ENCODE measurements at places on chromosomes 11 and 22. TPM values are rescaled to one million over a fixed set of nuclear protein-coding genes. Genes with fewer than 3 reads are reported as not detected.
A peak's percentile ranks its signal among the peaks of the same experiment; 100 is the strongest.

The CRYBB2 gene
- total RNA-seq: 0.08 TPM

The FXYD6 gene
- total RNA-seq: 6.5 TPM

The OR5B21 gene
- total RNA-seq: not detected

GRCh38 chr11:66322732-66323427, 6.0 kb upstream of the CD248 start:
- H3K36me3 ChIP-seq: no peaks in the 10 kb centered on the region
- H3K4me3 ChIP-seq: no peak overlapping the region
- H3K4me1 ChIP-seq: peaks cover 14% of the 10 kb centered on the region

DNA sequence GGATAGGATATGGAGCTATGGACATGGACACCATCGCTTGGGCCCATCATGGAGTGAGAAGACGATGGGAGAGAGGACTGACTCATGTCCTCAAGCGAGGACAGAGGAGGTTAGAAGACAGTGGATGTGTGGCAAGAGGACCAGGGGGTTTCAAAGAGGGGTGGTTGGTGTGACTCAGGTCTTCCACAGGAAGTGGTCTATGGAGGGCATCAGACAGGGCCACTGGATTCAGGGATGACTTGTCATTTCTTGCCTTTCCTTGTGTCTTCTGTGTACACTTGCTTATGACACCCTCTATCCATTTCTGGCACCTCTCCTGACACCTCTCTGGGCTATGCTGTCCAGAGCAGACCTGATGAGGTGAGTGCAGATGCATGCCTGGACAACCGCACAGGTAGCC, 115.4 kb downstream of the OSBP2 start:
- H3K27ac ChIP-seq: no peak overlapping the region
- no peaks in the 10 kb centered on the region for H3K4me1 ChIP-seq
- no peak for DNase-seq
- no peaks in the 10 kb centered on the region for H3K27me3 ChIP-seq
- no peaks in the 10 kb centered on the region for H3K36me3 ChIP-seq

GRCh38 chr22:29914991-29915533, 32.1 kb downstream of the MTMR3 start:
- H3K4me1 ChIP-seq: peaks cover 31% of the 10 kb centered on the region
- H3K4me3 ChIP-seq: no peak overlapping the region
- no peak for DNase-seq
- H3K36me3 ChIP-seq: no peaks in the 10 kb centered on the region
- no peak overlapping the region for H3K27ac ChIP-seq
- H3K27me3 ChIP-seq: no peaks in the 10 kb centered on the region

DNA sequence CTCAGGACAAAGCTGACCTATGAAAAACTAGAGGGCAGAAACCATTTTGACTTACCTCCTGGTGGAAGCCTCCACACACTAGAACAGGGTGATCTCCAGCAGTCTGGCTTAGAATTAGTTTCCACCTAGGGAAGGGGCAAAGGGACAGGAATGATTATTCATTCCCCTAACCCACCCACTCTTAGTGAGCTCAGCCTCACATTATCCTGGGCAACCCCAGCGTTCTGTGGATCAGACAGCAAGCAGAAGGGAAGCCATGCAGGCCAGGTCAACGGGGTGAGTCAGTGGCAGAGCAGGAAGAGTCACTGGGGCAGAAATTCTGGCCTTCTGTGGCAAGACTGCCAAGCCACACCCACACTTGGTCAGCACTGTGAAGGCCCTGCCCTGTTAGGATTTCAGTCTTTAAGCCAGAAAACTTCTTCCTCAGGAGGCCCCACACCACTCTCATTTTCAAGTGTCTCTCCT, 10.5 kb downstream of the NUMA1 start:
- peak; percentile 43 for DNase-seq
- no peaks in the 10 kb centered on the region for H3K27me3 ChIP-seq
- H3K4me3 ChIP-seq: no peak overlapping the region
- H3K4me1 ChIP-seq: peaks cover 11% of the 10 kb centered on the region
